ENCODE measurements at places on chromosomes 3 and 15.

DNA sequence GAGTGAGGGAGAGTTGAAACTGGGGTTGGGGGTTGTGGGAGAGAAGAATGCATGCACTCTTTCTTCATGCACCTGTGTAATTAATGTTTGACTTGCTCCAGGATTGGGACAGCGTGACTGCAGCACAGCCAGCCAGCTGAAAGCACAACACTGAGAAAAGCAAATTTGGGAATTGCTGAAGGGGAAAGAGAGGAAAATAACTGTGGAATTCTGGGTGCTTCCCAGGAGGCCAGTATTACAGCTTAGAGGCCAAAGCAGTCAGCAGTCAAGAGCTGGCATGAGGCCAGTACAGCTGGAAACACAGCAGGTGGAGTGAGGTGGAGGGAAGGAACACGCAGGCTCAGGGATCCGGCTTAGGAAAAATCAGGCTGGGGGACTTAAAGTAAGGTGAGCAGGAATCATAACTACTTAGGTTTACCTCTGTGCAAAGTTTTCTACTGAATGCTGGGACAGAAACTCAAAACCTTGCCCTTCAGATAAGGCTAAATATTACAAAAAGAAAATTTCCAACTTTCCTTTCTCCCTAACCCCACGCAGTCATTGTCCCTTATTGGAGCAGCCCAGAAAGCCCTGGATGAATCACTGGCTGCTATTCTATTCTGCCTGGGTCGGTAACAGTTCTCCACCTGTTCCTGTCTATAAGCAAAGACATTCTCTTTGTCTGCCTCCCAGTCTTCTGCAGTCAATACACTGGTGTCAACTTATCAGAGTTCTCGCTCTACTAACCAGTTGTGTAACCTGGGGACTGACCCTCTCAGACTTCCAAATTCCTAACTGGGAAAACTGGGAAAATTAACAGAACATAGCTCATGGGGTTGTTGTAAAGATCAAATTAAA lies 167.2 kb downstream of the MAGI1 start:
- DNase-seq = no peak

DNA sequence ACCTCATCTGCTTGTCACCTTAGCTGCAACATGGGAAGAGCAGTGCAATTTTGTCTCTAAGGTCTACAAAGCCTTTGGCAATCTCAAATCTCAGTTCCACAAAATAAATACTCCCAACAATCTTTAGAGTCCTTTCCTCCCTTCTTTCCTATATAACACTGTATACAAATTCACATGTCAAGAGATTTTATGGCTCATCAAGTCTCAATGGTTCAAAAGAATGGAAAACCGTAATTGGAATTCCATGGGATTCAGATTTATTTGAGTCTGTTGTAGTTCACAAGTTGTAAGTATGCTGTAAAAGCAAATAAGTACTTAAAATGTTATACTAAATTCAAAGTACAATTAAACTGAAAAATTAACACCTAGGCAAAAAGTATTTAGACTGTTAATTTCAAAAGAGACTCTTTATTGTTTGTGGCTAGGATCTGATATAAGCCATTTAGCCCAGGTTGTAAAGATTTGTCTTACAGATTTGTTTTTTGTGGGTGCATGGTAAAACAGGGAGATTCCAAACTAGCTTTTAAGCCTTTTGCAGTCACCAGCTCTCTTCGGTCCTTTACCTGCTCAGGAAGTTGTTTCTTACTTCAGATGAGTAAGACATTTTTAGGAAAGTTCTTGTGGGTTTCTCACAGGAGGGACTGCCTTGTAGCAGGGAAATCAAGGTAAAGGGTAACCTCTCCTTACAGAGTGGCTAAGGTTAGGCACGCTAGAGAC lies 50.1 kb downstream of the CMSS1 start:
- DNase-seq = no peak

- DNase-seq = peak; percentile 26
Measured at GRCh38 chr3:108312656-108313055, 16.3 kb downstream of the HHLA2 start.

DNA sequence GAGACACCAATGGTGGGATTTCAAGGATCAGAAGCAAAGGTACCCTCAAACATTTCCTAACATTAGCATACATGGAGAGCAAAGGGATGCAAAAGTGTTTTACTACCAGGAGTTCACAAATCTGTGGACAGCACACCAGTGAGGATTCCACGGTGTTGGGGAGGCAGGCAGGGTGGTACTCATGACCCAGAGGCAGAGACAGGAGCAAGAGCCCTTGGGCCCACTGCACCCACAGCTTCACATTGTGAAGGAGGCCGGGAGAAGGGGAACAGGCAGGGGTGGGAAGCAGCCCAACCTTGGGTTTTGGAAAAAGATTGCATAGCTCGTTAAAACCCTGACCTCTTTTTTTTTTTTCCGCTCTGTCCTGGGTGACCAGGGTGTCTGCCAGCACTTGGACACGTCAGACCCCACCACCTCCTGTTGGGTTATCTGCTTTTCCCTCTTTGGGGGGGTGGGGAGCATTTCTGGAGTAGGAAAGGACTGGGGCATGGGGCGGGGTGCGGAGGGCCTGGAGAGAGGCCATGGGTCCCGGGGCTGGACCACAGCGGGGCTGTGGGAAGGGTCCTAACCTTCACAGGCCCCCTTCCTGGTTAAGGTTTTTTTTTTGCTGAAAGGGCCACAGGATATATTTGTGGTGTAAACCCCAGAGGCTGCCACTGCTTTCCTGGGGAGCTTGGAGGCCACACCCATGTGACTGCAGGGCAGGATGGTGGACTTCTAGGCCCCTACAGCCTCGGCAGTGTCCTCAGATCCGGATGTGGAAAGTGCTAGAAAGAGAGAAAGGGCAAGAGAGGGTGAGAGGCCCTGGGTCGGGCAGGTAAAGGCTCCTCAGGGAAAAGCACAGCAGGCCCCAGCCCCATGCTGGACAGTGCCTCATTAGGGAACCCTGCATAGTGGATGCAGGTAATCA lies 12.5 kb downstream of the SH2D7 start:
- DNase-seq = no peak

DNA sequence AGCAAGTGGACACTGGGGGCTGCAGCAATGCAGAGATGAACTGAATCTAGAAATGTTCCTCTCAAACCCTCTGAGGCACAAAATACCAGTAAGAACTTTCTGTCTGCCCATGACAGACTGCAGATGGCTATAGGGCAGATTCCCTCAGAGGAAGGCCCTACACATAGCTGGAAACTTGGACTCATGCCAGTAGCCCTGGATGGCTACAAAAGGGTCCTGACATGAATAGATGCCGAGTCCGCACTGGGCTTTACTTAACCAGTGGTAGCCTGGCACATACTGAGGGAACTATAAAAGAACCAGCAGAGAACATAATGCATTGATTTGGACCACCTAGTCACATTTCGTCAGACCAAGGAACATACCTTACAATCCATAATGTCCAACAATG lies 66.7 kb downstream of the C3orf80 start:
- no peak for DNase-seq

DNA sequence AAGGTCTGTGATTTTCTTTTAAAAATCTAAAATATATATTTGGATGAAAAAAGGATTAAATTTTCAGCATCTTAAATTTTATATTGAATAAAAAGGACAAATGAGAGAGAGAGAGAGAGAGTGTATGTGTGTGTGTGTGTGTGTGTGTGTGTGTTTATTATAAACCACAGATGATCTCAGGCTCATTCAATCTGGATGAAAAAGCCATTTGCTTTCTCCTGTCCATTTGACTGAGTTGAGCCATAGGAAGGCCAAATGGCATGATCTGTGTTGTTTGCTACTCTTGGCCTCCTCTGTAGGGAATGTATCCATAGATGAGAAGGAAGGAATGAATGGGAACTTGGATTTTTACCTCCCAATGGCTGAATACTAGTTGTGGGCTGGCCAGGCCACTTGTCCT lies 92.5 kb upstream of the MEX3B start:
- DNase-seq = no peak

DNA sequence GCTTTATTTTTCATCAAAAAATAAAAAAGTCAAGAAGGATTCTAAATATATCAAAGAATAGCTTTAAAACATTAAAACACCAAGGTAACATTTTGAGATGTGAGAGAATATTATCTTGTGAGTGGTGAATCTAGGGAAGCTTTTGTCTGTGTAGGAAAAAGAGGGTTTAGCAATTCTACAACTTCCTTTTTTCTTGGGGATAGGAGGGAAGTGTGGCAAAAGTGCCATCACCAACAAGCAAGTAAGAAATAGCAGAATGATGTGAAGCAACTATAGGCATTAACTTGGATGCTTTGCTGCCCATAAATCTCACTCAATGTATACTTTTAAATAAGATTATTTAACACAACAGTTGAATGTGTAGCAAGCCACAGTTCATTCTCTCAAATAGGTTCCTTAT lies 57.8 kb upstream of the SUCLG2 start:
- DNase-seq = no peak

- DNase-seq = no peak
Measured at GRCh38 chr15:78040653-78041244, 36.8 kb downstream of the TBC1D2B start.

GRCh38 chr15:67820122-67820991 lies 5.0 kb upstream of the SKOR1 start:
- DNase-seq = no peak

- DNase-seq = no peak
Measured at GRCh38 chr3:38347421-38348200, 1.0 kb downstream of the XYLB start.

DNA sequence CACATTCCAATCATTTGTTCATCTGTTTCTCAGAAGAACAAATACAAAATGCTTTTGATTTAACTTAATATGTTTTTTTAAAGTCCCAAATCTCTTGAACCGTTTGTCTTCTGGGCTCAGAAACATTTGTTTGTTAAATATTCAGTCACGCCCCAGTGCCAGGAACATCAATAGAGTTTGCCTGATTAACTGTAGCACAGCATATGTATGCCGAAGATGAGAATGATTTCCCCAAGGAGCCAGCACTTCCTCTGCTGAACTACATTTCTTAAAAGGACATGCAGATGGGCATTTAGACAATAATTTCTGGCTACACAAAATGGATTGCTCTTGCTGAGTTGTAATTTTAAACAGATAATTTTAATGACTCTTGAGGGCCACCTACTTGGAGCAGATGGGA lies 191.6 kb upstream of the FAM3D start:
- no peak for DNase-seq

DNA sequence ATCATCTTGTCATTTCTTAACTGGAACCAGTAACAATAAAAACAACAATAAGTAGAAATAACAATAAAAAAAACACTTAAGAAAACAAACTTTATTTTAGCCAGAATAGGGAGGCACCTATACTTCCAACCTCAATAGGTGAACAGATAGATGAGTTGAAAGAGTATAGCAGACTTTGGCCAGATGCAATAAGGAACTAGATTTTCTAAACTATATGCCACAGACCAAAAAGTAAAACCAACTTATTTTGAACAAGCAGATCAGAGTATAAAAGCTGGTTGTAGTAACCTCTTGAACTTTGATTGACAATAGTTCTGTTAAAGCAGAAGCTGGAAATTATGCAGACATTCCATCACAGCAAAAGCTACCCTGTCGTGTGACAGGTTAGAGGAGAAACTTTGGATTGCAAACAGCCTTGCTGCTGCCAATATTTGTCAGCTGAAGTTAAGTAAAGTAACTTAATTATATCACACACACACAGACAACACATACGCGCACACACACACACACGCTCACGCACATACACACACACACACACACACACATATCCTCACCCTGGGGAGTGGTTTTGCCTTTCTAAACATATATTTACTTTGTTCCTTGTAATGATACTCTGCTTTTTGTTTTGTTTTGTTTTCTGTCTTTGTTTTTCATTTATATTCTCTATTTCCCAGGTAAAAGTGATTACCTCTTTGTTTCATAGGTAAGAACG lies 903.6 kb downstream of the VGLL3 start:
- DNase-seq = no peak

DNA sequence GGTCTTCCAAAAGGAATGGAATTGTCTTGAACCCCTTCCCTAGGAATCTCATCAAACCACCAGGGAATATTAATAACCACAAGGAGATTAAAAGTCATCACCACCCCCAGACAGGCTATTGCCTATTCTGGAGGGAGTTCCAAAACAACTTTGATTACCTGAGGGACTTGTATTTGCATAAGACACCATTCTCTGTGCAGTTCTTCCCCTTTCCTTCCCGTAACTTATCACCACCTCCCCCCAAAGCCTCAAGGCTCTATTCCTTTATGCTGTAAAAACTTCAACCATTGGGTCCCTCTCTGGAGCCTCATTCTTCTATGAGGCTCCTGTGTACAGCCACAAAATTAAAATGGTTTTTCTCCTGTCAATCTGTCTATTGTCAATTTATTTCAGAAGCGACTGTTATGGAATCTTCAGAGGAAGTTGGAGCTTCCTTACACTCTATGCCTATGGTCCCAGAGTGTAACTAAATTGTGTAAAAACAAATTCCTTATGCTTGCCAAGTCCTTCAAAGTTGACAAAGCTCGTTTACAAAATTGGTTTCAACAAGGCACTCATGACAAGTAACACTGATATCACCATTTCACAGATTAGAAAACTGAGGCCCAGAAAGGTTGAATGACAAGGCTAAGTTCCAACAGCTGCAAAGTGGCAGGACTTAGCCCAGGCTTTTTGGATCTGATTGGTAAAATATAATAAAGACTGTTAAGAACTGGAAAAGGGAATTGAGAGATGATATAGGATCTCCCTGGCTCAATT lies 68.3 kb upstream of the HERC1 start:
- DNase-seq = no peak

DNA sequence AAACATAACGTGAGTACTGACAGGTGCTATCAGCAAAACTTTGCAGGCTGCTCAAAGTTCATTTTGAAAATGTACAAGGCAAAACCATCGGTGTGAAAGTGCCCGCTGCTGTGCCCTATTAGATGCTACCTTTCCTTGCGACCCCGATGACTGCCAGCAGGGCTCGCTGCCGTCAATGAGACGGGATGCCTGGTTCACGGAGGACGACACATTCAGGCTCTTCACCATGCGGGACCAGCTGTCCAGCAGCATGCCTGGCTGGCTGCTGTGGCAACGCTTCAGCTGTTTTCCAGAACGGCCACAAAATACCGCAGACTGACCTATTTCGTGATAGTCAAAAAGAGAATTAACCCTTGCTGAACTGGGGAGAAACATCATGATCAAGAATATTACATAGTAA lies 92.7 kb upstream of the OCA2 start:
- no peak for DNase-seq

- DNase-seq = no peak
Measured at GRCh38 chr3:125103406-125103805, 47.6 kb upstream of the HEG1 start.

GRCh38 chr3:53328746-53329145 lies 18.6 kb downstream of the DCP1A start:
- DNase-seq = no peak

Data from fibroblast of skin of left quadriceps (primary cell).